ENCODE measurements at places on chromosomes 7 and 10.

DNA sequence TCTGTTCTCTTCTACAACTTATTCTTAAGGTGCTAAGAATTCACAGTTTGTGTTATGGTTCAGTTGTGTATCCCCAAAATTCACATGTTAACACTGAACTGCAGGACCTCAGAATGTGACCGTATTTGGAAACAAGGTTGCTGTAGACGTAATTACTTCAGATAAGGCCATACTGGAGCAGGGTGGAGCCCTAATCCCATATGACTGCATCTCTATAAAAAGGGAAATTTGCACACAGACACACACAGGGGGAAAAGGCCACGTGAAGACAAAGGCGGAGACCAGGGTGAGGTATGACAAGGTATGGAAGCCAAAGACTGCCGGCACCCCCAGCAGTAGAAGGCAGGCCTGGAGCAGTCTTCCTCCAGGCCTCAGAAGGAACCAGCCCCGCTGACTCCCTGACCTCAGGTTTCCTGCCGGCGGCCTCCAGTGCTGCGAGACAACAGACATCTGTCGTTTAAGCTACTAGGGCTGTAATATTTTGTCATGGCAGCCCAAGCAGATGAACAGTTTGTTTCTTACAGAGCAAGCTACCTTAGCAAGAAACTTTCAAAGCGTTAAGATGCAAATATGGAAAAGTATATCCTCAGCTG lies 98.7 kb downstream of the PROSER2 start:
- DNase-seq = no peak

- no peak for DNase-seq
These were observed 4.3 kb upstream of the NEUROG3 start for GRCh38 chr10:69577268-69578232.

GRCh38 chr7:128458956-128459355 lies 3.3 kb downstream of the HILPDA start:
- DNase-seq = no peak

GRCh38 chr10:80526218-80526617 lies 11.5 kb upstream of the SH2D4B start:
- DNase-seq = no peak

DNA sequence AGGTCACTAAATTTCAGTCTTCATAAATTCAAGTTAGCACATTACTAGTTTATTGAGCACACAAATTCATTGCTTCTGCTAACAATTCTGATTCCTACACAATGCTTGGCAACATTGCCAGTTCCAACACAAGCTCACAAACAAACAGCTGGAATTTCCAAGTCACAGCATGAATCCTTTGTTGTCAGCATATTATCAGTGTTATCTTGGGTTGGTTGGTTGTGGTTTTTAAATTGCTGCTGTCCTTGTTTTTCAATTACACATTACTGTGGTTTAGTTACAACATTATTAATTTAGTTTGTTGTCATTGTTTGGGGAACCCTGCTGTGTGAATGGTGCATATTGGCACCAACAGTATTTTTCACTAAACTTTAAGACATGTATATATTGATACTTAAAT lies 86.0 kb upstream of the ARID5B start:
- no peak for DNase-seq

Data from stimulated activated CD8-positive, alpha-beta memory T cell treated with anti-CD3 and anti-CD28 coated beads, Interleukin-15, amount 100 ng/mL, for 48 hours (primary cell).